Urothelium cell line (cell line): ENCODE measurements at places on chromosomes 4 and X.

DNA sequence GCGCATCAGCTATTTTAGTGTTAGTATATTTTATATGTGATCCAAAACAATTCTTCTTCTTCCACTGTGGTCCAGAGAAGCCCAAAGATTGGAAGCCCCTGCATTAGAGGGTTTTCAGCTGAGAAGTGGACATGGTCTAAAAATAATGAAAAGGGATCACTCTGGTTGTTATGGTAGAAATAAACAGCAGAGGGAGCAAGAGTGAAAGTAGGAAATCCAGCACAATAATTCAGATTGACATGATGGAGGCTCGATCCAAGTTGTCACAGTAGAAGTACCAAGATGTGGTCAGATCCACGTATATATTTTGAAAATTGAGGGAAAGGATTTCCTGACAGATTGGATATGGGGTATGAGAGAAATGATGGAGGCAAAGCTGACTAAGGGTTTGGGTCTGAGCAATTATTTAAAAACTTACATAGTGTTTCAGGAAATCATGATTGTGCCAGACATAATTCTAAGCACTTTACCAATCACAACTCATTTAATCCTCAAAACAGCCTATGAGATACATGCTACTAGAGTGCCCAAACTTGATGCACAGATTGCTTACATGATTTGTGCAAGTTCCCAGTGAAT, 17.0 kb upstream of the TMEM144 start:
- DNase-seq = peak; percentile 26

DNA sequence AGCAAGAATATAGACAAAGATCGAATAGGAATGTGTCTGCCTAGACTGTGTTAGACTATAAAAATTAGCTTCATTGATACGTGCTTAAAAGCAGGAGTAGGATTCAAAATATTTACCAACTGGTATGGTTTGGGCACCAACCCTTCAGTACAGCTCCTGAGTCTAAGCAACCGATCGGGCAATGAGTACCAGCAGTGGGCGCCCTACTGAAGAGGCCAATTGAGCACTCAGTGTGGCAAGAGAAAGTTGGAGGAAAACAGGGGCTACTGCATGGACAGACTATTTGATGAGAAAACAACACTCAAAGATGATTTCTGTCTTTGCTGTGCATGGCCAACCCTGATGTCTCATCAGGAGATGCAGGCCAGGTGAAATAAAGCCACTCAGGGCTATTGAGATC, 176.0 kb upstream of the NWD2 start:
- DNase-seq = no peak

- no peak for DNase-seq
Observed at GRCh38 chr4:133081246-133081645, 67.8 kb upstream of the PCDH10 start.

DNA sequence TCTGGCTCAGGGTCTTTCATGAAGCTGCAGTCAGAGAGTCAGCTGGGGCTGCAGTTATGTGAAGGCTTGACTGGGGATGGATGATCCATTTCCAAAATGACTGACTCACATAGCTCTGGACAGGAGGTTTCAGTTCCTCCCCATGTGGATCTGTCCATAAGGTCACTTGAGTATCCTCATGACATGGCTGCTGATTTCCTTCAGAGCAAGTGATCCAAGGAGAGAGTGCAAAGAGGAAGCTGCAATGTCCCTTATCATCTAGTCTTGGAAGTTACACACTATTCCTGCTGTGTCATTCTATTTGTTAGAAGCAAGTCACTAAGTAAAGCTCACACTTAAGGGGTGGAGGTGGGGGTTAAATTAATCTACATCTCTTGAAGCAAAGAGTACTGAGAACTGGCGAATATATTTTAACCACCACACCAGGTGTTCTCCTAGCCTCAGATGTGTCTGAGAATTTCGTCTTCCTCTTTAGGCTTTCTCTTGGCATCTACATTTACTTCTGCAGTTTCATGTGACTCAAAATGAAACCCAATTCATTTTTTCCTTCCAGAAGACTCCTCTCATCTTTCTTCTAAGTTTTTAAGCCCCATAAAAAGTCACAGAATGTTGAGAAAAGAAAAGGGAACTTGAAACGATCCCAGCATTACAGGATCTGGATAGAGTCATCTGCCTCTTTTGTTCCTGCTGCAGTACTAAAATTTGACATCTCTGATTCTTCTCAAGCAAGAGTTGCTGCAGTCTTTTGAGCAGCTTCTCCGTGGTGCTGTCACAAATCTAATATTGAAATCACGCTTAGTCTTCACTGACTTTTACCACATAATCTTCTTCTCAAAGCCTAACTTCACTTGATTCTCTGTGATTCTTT, 3.8 kb upstream of the GRPR start:
- DNase-seq = no peak

GRCh38 chrX:69125094-69125493, 40.2 kb downstream of the PJA1 start:
- DNase-seq = no peak

DNA sequence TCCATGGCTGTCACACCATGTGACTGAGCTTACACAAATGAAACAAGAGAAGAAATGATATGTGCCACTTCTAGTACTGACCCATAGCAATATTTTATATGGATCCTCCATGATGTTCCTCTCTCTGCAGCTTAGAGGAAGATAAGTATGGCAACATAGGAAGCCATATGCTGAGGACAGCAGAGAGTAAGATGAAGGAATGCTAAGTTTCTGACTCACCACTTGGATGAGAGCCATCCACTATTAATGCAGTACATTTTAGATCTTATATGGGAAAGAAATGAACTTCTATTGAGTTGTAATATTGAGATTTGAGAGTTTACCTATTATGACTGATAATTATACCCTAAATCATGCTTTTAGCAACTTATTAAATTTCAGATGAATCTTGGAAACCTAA, 386.9 kb upstream of the MAOA start:
- no peak for DNase-seq

DNA sequence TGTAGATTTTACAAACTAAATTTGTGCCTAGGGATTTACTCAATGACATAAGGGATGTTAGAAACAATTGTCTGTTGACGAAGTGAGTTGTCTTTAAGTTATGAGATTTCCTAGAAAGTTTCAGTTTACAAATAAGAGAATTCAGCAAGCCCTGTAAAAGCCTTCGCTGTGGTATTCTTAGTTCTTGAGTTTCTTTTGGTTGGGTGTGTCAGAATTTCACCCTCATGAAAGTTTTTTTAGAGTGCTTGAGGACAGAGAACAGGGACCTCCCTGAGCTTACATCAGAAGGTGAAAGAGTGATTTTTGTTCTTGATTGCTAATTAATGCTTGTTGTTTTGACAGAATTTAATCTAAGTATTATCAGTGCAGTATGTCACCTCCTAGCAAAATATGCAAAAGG, 2628.2 kb downstream of the ARAP2 start:
- DNase-seq = no peak

- DNase-seq = no peak
Observed at GRCh38 chrX:74009041-74009440, 294.9 kb upstream of the ZCCHC13 start.

GRCh38 chrX:15942307-15942706, 87.7 kb upstream of the AP1S2 start:
- DNase-seq = no peak

DNA sequence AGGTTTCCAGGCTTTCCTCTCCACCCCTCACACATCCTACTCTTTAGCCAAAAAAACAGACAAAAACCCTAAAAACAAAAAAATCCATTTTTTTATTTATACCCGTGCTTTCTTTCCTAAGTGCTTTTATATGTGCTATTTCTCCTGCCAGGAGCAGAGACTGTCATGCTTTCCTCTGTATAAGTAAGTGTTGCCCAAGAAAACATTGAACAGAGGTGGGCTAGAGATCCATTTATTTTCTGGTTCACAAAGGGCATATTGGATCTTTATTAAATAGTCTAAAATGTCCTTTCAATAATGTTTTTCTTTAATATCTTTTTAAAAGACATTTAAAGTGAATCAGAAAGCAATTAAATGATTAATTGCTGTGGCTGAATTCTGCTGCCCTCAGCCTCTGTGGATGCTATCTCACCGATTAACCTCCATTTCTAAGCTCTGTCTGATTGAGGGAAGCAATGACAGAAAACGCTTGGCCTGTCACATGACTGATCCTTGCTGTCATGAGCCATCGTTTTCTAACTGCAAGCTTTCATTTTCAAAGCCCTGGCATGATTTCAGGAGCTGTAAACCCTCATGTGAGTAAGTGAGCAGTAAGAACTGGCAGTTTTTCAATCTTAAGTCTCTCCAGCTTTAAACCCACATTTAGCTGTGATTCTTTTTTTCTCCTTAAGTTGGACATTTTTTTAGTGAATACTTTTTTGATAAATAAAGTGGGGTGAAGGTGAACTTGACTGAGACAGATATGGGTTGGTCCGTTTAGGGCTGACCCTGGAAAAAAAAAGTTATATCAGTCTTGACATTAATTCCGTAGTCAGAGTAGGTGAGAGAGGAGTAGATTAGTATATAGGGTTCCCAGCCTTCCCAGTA, 180.7 kb upstream of the PGRMC2 start:
- DNase-seq = no peak

DNA sequence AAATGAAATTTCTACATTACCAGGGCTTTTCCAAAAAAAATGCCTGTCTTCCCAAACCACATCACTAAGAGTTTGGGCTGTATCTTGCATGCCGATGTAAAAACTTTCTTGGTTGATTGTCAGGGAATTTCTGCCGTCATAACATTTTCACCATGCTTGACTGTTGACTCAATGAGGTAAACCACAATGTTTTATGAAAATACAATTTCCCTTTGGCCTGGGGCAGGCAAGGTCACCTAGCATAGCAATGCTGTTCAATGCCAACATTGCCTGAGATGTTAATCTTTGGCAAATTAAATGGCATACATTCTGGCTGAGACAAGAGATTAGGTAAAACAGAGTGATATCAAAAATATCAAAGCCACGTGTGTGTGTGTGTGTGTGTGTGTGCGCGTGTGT, 137.1 kb upstream of the TBL1X start:
- DNase-seq = peak; percentile 36

DNA sequence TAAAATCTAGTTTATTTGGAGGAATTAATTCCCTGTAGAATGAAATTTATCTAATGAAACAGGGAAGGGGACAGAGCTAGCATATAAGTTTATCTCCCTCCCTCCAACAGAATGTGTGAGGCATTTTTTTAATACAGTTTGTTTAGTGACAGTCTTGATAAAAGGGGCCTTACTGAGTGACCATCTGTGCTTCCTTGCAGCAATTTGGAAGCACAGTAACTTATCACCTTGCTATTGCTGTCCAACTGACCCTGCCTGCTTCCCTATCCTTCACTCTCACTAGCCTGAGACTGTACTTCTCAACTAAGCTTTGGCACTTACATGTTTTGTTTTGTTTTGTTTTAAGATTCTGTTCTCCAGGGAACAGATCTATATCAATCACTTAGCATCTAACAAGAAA, 31.1 kb upstream of the KCTD8 start:
- DNase-seq = no peak

DNA sequence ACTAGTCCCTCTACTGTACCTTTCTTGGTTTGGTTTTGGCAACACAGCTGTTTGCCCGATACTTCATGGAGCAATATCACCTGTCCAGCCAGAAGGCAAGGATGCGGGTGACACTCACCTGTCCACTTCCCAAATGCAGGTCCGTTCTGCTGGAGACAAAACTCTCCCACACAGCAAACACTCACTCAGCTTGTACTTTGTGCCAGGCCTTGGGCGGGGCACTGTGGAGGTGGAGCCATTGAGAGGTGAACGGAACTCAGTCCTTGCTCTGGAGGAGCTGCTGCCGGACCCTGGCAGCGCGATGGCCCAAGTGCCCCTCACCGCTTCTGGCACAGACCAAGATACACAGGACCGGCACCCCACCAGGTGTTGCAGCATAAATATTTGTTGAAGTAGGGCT, 15.3 kb upstream of the HMGB3 start:
- DNase-seq = no peak

DNA sequence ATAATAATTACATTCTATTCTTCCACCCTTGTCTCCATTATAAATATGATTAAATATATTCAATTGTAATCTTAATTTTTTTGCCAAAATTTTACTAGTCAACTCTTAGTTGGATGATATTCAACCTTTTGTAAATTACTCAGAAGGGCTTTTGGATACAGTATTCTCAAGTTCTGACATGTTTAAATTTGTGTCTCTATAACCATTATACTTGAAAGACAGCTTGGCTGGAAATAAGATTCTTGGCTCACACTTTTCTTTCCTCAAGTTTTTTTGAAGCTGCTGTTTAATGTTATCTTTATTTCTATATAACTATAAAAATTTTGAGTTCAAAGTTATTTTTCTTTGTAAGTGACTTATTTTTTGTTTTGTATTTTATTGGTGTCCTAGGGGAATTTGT, 214.4 kb downstream of the ARAP2 start:
- DNase-seq = no peak

GRCh38 chr4:135207531-135207930, 1005.9 kb upstream of the PABPC4L start:
- DNase-seq = no peak

DNA sequence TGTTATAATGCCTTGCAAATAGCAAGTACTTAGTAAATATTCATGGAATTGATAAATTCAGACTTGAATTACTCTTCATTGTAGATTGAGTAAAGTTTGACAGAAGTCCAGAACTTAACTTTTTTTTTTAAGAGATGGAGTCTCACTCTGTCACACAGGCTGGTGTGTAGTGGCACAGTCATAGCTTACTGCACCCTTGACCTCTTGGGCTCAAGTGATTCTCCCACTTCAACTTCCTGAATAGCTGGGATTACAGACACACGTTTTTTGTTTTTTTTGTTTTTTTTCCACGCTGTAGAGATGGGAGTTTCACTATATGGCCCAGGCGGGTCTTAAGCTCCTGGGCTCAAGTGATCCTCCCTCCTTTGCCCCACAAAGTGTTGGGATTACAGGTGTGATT, 32.1 kb downstream of the UBE2K start:
- no peak for DNase-seq

DNA sequence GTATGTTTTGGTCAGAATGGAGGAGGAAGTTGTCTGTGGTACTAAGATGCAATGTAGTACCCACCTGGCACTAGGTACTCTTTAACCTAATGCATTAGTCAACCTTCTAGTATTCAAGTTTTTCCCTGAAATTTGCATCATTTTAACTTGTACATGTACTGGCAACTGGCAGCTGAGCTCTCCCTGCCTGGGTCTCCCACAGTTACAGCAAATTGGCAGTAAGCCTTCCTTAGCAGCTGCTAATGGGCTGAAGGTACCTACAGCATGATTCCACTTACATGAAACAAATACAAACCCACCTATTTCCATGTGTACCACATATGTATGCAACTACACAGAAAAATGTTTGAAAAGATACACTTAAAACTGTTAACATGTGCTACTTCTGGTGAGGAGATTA, 8.1 kb upstream of the KLHL2 start:
- no peak for DNase-seq

DNA sequence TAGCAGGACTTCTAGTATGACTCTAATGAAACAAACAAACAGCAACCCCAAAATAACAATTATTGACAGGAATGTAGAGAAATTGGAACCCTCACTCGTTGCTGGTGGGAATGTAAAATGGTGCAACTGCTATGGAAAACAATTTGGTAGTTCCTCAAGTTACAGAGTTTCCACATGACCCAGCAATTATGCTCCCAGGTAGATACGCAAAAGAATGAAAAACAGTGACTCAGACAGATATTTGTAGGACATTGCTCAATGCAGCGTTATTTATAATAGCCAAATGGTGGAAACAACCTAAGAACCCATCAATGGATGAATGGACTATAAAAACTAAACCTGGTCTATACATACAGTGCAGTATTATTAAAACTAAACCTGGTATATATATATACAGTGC, 646.1 kb upstream of the FRG1 start:
- DNase-seq = no peak
